ENCODE measurements at places on chromosomes 6 and 20. TPM values are rescaled to one million over a fixed set of nuclear protein-coding genes. Genes with fewer than 3 reads are reported as not detected.

Gene GRM4
- not detected for total RNA-seq

Gene NOL4L
- total RNA-seq, result 28.9 TPM

Gene SEMG1
- not detected for total RNA-seq

Gene LCA5
- 0.15 TPM for total RNA-seq

Gene RAET1L
- total RNA-seq, result not detected
